ENCODE measurements at places on chromosomes 4 and X.
A peak's percentile ranks its signal among the peaks of the same experiment; 100 is the strongest.

DNA sequence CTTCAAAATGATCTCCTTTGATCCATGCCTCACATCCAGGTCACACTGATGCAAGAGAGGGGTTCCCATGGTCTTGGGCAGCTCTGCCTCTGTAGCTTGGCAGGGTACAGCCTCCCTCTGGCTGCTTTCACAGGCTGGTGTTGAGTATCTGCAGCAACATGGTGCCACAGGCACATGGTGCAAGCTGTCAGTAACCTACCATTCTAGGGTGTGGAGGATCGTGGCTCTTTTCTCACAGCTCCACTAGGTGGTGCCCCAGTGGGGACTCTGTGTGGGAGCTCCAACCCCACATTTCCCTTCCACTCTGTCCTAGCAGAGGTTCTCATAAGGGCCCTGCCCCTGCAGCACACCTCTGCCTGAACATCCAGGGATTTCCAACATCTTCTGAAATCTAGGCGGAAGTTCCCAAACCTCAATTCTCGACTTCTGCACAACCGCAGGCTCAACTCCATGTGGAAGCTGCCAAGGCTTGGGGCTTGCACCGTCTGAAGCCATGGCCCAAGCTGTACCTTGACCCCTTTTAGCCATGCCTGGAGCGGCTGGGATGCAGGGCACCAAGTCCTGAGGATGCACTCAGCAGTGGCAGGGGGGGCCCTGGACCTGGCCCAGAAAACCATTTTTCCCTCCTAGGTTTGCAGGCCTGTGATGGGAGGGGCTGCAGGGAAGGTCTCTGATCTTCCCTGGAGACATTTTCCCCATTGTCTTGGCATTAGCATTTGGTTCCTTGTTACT, 137.8 kb upstream of the NUDT6 start:
- DNase-seq: no peak

- DNase-seq: no peak
These were observed 84.0 kb upstream of the ATP6AP2 start for GRCh38 chrX:40496728-40497127.

GRCh38 chrX:124086411-124086810, 124.9 kb downstream of the STAG2 start:
- no peak for DNase-seq

DNA sequence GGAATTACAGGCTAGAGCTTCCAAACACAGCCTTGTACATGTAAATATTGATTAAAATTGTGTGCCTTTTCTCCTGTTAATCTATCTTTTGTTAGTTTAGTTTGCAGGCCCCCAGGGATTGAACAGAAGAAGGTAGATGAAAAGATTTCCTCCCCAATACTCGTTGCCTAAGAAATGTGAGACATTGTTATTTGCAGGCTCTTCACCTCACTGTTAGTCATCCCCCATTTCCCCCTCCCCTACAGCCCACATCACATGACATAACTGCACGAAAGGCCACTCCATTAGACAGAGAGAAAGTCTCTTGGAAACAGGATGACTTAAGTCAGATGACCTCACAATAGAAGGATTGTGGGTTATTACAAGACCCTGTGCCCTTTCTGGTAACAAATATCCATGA, 13.3 kb upstream of the MID1 start:
- no peak for DNase-seq

- DNase-seq: no peak
These were observed 504.4 kb upstream of the FAT1 start for GRCh38 chr4:187227907-187228704.

DNA sequence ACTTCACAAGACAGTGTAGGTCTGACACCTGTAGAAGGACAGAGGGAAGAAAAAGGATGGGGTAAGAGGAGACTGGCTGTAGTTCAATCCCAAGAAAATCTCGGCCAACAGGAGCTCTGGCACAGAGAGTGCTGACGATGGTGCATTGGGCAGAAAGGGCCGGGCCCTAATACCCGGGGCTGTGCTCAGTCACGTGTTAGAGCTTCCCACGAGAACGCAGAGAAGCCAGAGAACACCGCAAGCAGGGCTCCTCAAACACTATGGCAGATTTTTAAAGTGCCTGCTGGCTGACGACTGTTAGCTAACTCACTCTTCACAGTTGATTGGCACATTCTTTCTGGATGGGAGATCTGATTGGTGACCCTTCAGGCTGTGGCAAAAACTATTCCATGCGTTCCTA, 35.5 kb downstream of the EREG start:
- no peak for DNase-seq

DNA sequence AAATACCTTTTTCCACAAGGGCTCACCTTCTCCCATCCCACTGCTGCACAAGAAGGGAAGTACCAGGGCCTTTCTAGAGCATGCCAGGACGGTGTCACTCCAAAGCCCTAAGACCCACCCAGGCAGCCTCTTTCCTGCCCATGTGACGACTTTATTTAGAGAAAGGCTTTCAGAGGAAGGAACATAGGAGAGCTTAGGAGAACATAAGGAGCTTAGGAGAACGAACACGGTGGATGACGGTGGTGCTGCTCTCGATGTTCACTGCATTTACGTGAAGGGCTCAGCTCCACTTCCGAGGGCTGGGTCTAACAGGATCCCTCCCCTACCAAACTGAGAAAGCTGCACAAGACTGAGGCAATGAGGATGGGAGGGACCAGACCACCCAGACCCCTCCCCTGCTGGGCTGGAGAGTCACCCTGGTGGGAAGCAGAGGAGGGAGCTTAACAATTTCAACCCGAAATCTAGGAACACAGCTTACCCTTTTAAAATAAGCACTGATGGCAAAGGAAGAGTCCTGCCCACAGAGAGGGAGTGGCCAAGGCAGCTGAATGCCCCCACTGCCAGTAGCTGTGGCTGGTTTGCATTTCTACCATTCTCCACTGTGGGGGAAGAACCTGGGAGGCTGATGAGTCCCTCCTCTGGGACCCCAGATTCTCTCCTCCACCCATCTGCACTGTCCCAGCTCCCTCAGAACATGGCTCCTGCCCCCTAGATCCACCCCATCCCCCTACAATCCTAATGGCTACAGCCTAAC, 29.8 kb downstream of the ZFYVE28 start:
- no peak for DNase-seq

DNA sequence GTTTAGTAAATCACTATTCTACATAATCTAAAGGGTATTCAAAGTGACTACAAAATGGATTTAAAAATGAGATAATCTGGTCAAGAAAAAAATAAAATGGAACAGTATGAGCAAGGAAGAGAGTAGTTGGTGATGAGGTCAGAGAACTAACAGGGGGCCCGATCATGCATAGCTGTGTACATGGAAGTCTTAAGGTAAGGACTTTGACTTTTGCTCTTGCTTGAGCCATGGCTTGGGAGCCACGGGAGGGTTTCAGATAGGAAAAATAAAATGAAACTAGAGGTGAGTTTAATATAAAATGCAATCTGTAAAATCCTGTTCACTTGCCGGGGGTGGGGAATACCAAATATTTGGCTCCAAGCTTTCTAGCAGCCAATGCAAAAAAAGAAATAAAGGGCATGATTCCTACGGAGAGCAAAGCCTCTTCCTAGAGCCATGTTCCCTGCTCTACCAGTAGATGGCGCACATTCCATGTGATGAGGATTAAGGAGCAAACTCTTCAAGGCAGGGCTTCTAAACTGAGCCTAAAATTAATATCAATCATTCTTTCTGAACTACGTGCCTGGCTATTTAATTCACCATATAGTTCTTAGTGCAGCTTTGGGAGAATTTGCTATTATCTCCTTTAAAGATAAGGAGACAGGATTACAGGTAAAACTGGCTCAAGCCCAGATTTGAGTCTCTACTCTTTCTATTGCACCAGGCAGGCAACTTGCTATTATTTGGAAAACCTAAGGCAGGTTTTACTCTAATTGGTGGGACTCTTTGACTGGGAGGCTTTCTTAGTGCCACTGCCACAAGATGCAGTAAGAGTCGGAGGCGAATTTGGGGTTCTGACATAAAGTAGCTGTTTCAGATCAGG, 6.8 kb upstream of the CLCN5 start:
- peak; percentile 24 for DNase-seq

GRCh38 chrX:134315866-134316265, 78.9 kb downstream of the CCDC160 start:
- no peak for DNase-seq

GRCh38 chrX:49853661-49854060, 24.6 kb downstream of the PAGE4 start:
- no peak for DNase-seq

GRCh38 chr4:108622022-108622421, 1.6 kb downstream of the RPL34 start:
- no peak for DNase-seq

- no peak for DNase-seq
These were observed 58.9 kb downstream of the WFS1 start for GRCh38 chr4:6328526-6328925.

DNA sequence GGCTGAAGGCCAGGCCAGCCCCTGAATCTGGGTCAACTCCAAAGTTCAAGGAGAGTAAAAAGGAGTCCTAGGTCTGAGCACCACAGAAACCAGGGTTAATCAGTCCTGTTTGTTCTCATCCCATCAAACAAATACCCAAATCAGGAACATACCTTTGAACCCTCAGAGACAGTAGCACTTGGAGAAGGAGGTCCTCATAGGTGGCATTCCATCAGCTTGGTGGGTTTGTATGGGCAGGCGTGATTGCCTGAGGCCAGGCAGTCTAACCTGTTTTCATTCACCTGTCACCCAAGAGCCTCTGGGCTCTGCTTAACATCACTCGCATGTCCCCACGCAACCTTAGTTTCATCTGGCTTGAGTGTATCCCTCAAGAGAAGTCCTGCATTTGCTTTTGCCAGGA, 17.5 kb upstream of the MBTPS2 start:
- DNase-seq: no peak

DNA sequence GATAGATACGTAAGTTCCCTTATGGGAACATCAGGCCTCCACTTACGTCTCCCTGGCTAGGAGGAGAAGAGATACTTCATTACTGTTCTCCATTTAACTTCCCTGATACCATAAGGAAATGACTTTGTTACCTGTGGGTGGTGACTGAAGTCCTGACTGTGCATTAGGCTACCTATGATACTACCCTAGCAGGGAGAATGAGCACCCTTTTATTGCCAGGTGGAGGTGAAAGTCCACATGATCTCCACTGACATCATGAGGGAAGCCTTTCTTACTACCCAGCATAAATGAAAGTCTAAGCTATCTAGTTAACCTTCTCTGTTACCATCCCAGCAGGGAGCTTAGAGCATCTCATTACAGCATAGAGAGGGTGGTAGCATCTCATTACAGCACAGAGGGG, 24.4 kb upstream of the LAMTOR3 start:
- no peak for DNase-seq

GRCh38 chr4:85445050-85445639, 29.8 kb upstream of the ARHGAP24 start:
- no peak for DNase-seq

- DNase-seq: no peak
These were observed 248.9 kb downstream of the HS3ST1 start for GRCh38 chr4:11179796-11180195.

DNA sequence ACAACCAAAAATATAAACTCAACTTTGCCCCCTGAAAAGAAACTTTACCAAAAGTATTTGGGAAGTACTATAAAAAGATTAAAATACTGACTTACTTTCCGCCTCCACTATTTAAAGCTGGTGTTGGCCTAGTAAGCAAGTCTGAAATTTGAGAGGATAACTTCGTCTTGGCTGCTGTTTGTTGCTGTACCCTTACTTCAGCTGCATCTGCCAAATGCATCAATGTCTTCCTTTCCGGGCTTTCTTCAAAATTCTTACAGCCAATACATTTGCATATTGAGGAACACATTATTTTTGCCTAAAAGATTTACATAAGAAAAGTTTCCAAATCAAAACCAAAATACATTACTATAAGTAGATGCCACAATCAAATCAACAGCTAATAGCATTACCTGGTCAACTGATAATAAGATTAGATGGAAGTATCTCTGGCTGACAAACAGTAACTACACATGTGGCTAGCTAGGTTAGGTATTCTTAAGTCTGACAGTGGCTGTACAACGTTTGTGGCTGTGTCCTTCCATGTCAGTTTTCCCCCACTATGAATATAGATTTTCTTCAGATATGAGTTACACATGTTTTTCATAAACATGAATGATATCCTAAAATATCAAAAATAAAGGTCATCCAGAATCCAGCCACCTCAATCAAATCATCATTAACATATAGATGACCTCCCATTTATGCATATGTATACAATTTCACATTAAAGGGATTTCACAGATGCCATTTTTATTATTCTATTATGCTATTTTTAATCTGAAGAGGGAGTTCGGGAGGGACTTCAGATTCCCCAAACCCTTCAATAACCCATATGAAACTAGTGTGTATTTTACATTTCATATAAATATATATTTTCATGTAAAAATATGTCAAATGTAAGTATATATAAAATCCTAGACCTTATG, 30.6 kb downstream of the THAP9 start:
- DNase-seq: no peak

- no peak for DNase-seq
These were observed 113.0 kb downstream of the IQCM start for GRCh38 chr4:149702414-149703293.

GRCh38 chr4:112517067-112517634, 1.2 kb upstream of the NEUROG2 start:
- no peak for DNase-seq

- DNase-seq: no peak
These were observed 14.9 kb upstream of the PORCN start for GRCh38 chrX:48493890-48494364.

DNA sequence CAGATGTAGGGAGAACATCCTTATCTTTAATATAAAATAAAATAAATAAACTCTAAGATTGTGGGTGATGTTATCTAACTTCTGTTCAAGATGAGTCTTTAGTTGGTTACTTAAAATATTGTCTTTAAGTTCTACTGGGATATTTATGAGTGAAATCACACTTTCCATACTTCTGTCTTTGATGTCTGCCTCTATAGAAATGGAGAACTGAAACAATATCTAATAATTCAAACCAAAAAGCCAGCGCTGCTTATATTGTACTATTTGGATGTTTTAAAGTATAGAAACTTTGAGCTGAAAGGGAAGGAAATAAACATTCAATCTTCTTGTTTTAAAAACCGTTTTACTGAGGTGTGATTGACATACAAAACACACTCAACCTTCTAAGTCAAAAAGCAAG, 44.8 kb upstream of the RPS6KA3 start:
- no peak for DNase-seq

GRCh38 chrX:39750848-39751247, 346.9 kb downstream of the BCOR start:
- DNase-seq: no peak

DNA sequence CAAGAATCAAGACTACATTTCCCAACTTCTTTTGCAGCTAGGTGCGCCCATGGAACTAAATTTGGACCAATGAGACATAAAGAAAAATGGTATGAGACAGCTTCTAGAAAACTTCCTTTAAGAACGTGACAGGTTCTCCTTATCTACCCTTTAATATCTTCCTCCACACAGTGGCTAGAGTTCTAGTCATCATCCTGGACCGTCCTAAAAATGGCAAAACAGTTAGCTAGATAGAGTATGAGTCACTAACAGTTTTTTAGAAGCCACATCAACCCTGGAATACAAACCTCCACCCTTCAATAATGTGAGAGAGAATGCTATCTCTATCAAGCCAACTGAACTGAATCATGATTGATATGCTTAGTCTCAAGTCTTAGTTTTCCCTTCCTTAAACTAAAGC, 267.9 kb upstream of the SLC7A11 start:
- no peak for DNase-seq

- DNase-seq: no peak
These were observed 102.6 kb downstream of the LHFPL1 start for GRCh38 chrX:112577146-112577545.

- no peak for DNase-seq
These were observed 954.4 kb downstream of the FAT4 start for GRCh38 chr4:126269106-126269505.

Measured in activated T-cell treated with anti-CD3 and anti-CD28 coated beads for 1 hour (primary cell).